ENCODE measurements at places on chromosomes 16 and 17.

GRCh38 chr16:28320023-28320561 lies 27.8 kb downstream of the SBK1 start:
- no peak for DNase-seq

- DNase-seq: no peak
Measured at GRCh38 chr16:82735673-82736091, 108.9 kb downstream of the CDH13 start.

GRCh38 chr16:11349599-11350276 lies 4.5 kb downstream of the RMI2 start:
- DNase-seq: peak; percentile 38

GRCh38 chr17:34487626-34488025 lies 91.8 kb upstream of the TMEM132E start:
- no peak for DNase-seq

DNA sequence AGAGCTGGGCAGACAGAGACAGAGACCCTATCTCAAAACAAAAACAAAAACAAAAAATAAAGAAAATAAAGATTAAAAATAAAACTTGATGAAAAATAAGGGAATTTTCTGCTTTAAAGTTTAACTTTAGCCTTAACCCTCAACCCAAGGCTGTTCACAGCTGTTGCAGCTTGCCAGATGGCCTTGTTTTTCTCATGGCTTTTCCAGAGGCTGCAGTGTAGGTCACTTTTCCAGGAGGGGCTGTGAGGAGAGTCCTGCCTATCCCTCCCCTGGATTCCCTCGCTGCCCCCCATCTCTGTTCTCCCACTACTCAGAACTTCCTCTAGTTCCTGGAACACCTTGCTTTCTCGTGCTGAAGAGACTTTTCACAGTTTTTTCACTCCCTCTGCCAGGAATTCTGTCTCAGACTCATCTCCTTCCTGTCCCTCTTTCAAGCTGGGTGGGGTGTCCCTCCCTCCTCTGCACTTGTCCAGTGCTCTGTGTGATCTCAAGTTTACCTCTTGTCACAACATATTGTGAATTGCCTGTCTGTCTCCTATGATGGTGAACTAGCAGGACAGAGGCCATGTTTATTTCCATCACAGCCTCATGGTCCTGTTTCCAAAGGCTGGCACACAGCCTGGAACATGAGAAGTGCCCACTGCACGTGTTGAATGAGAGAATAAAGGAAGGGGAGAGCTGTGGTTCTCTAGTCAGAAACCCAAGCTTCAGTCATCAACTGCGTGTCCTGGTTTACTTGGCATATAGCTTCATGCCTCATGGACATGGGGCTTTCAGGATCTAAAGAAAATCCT lies 69.9 kb upstream of the MSI2 start:
- DNase-seq: no peak

DNA sequence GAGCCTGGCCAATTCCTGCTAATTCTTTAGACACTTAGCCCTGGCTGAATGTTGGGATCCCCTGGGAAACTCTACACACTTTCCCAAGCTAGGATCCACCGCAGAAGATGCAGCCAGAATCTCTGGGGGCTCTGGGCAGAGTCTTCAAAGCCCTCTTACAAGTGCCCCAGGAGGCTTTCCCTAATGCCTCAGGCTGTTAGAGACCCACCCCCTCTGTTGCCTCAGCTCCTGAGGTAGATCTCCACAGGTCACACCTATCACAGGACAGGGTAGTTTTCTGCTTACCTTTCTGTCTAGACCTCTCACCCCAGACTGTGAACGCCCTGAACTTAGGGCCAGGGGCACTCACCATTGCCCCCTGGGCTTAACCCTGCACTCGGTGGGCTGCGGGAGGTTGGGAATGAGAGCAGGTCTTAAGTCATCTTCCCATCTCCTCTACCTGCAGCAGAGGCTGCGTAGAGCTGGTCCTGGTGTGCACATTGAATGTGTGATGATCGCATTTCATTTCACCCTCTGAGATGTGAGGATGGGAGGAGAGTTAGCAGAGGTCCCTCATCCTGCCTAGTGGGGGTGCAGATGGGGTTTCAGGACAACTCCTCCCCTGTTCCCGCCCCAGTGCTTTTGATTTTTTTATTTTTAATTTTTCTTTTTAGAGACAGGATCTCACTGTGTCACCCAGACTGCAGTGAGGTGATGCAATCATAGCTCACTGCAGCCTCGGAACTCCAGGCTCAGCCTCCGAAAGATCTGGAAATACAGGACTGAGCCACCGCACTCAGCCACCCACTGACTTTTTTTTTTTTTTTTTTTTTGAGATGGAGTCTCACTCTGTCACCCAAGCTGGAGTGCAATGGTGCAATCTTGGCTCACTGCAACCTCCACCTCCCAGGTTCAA lies 89.0 kb upstream of the LHX1 start:
- no peak for DNase-seq

DNA sequence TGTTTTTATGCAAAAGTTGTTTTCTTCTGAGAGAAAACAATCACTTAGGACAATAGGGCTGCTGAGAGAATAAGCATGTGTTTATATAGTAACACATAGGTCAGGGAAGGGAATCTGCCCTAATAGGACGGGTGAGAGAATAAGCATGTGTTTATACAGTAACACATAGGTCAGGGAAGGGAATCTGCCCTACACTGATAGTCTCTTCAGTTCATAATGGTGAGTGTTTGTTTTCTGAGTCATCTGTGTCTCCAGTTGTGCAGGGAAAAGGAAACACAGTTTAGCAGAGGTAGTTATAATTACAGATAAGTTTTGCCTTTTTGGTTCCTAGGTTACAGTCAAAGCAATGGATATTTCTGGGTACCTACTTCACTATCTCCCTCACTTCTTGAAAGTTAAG lies 252.3 kb upstream of the CA10 start:
- DNase-seq: no peak

DNA sequence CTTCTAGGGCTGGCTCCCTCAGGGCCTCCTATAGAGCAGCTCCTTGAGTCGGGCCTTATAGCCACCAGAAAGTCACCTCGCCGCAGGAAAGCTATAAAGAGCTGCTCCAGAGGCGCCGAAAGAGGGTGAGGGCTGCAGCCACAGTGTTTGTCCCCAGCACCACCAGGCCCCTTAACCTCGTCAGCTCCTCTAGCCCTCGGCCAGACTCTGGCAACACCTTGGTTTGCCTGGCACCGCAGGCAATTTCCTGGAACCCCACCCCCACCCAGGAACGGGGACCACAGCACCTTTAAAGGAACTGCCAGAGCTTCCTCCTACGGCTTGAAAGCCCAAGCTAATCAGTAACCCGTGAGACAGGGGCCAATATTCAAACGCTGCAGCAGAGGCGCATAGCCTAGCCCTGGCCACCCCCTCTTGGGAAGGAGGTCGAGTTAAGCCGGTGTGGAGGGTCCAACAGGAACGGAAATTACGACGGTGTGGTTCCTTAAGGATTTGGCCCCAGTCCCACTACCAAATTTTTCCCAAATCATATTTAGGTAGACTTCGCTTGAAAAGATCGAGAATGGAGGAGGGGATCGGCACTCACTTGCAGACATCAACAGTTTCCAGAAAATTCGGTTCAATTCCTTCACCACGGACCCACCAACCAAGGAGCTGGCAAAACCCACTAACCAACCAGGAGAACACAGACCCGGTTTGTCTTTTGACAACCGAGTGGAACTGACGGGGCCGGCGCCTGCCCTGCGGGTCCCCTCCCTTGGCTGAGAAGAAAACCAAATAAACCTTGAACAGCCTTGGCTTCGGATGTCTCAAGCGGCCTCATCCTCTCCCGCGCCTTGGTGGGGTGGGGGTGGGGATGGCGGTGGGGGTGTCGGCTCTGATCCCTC lies 3.0 kb downstream of the HOXB6 start:
- DNase-seq: no peak

- peak; percentile 36 for DNase-seq
Measured at GRCh38 chr17:10737168-10737622, 7.4 kb upstream of the TMEM220 start.

Data from putamen (tissue), 1 donor.